ENCODE measurements at places on chromosomes 6 and 20.

- DNase-seq, result no peak
Measured at GRCh38 chr20:23099791-23100719, 13.9 kb upstream of the CD93 start.

DNA sequence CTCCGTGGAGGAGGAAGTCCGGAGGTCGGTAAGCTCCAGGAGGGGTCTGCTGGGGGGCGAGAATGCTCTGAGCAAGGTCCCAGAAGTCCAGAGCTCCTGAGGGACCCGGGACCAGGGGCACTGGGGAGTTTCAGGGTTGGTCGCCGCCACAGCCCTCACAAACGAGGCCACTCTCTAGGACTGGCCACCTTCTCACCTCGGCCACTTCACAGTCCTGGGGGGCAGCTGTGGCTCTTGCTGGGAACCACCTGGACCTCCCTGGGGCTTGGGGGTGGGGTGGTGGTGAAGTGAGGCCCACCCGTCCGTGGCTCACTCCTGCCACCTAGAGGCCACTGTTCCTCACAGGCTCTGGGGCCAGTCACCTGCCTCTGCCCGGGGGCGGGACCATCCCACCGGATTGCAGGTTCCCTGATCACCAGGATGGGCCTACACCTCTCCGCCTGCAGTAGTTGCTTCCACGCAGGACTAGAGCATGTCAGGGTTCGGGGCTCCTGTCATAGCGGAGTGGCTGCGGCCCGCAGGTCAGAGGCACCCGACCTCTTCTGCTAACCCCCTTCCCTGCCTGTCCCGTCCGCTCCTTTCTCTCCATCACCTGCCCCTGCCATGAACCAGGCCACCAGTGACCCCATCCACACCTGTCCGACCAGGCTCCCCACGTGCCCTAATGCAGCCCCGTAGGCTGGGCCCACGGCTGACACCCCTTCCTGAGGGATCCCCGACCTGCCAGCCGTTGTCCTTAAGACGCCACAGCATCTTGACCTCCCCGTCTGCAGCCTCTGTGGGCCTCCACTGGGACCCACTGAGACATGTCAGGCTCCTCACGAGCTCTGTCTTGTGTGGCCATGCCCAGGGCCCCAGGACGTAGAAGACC lies 5.1 kb upstream of the TCEA2 start:
- no peak for DNase-seq

DNA sequence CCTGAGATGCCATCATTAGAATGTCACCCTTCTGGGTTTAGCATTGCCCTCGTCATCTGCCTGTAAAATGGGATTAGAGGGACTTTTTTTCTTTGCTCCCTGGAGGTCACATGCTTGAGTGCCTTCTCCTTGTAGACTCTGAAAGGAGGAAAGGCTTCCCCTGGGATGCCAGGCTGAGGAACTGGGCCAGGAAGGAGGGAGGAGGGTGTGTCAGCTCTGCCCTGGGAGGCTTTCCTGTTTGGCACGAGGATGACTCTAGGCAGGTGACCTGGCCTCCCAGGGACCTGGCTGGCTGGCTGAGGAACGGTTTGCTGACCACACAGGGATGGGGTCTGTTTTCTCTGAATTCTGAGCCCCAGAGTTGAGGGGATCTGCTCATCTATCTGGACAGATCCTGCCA lies 137.9 kb upstream of the RNF24 start:
- no peak for DNase-seq

DNA sequence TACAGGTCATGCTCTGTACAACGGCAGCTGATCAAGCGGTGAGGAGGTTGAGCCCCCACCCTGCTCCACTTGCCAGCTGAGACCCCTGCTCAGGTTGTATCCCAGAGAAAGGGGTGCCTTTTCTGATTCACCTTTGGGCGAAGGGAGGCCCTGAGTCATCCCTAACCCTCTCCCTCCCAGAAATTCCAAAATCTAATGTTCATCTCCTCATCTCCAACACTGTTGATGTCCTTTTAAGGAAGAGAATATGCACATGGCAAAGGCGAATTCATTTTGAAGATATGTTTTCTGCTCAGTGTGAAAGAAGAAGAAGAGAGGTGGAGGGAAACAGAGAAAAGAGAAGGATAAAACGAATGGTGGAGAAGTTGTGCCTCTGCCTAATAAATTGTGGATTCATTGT lies 120.5 kb downstream of the SCML4 start:
- DNase-seq, result no peak

- no peak for DNase-seq
Measured at GRCh38 chr20:56005389-56005715, at the start of gene CBLN4. CBLN4 (minus strand) TSS chr20:56005519; CDS start chr20:56004171, 1,348 bp downstream.

GRCh38 chr6:84213217-84213616 lies 14.2 kb downstream of the CEP162 start:
- no peak for DNase-seq

Measured in GM04504 (cell line).